ENCODE measurements at places on chromosomes 4 and X.

- DNase-seq = peak; percentile 21
These were observed 5.1 kb upstream of the TNIP2 start for GRCh38 chr4:2761035-2761923.

DNA sequence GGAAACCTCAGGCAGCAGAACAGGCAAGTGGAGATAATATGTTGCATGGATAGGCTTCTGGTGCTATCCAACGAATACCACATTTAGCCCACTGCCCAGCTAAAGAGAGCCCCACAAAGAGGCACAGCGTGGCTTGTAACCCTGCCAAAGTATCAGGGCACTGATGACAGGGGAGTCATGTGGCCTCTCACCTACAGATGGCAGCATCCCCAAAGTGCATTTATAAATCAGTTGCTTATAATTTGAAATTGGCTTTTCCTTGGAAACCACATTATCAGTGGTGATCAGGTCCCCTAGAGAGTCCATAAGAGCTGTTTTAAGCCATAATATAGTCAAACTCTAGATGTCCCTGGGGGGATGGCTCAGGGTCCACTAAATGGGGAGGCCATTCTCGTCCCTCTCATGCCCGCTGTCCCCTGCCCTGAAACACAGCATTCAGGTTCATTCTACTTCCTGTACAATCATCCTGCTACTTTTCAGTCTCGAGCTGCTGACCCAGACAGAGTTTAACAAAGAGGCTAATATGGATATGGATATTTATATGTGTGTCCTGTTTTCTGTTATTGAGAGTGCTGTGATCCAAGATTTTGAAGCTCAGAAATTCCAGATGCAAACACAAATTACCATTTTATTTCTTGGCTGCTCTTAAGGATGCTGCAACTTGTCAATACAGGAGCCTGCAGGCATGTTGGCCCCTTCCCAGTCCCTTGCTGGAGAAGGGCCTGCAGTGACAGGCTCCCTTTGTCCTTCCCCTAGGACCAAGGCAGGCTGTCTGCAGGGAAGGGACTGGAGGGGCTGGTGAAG is 28.5 kb downstream of the SRPX start:
- DNase-seq = peak; percentile 24

DNA sequence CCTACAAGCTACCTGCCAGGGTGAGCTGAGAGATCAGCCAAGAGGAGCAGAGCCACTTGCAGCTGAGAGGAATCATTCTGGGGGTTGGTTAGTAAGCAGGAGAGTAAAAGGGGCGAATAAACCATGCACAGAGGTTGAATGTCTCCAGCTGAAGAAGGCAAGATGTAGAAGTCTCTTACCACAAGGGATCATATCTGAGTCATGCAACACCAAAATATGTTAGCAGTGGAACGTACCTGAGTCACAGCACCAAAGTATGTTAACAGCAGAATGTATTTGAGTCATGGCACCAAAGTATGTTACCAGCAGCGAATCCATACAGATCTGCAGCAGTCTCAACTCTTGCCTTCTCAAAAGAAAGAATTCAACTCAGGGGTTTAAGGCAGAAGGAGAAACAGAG is 29.9 kb downstream of the C4orf51 start:
- DNase-seq = peak; percentile 97

GRCh38 chrX:123859409-123859845 is 426 bp upstream of the XIAP start:
- no peak for DNase-seq

GRCh38 chr4:77434299-77435092 is 171.1 kb upstream of the CXCL13 start:
- no peak for DNase-seq

All from fibroblast of skin of back (primary cell).